ENCODE measurements at places on chromosomes 5 and 9. TPM values are rescaled to one million over a fixed set of nuclear protein-coding genes. Genes with fewer than 3 reads are reported as not detected.

The LRRC26 gene
- 1.2 TPM for total RNA-seq

The TAS2R1 gene
- not detected for total RNA-seq

The PCSK1 gene
- 0.29 TPM for total RNA-seq

The SLC1A1 gene
- 0.79 TPM for total RNA-seq

The HMMR gene
- 28.1 TPM for total RNA-seq

The PTGR1 gene
- total RNA-seq: 336 TPM

The CTXN3 gene
- total RNA-seq: not detected

The CCDC192 gene
- not detected for total RNA-seq

The OTULINL gene
- 15.9 TPM for total RNA-seq

The GABRP gene
- not detected for total RNA-seq

The EDIL3 gene
- 0.13 TPM for total RNA-seq

The PCDHB9 gene
- not detected for total RNA-seq

The TAL2 gene
- total RNA-seq: not detected

The DBN1 gene
- 54.5 TPM for total RNA-seq

The MEIKIN gene
- total RNA-seq: not detected

The PKN3 gene
- 13.4 TPM for total RNA-seq

The CDC20B gene
- total RNA-seq: 0.09 TPM

The PCDHGA8 gene
- total RNA-seq: 0.07 TPM

The APBA1 gene
- total RNA-seq: 0.13 TPM

The CDH12 gene
- total RNA-seq: not detected

The GLDC gene
- total RNA-seq: 14.1 TPM

The BNC2 gene
- 7.2 TPM for total RNA-seq

The RECK gene
- total RNA-seq: 6.5 TPM

The SLC6A19 gene
- total RNA-seq: 0.08 TPM

The CCL28 gene
- total RNA-seq: 0.23 TPM

The PPP2R2B gene
- 0.19 TPM for total RNA-seq

The SH3RF2 gene
- total RNA-seq: 2.5 TPM

The LCN15 gene
- total RNA-seq: not detected

The HSPB3 gene
- 0.26 TPM for total RNA-seq

The ACTBL2 gene
- not detected for total RNA-seq

The PCDHB12 gene
- total RNA-seq: not detected

The VPS13A gene
- 11.9 TPM for total RNA-seq

The GMCL2 gene
- not detected for total RNA-seq

The ZDHHC11 gene
- 15.9 TPM for total RNA-seq

The MARCOL gene
- not detected for total RNA-seq

The CCL21 gene
- not detected for total RNA-seq

The GCNT1 gene
- total RNA-seq: 4.4 TPM

The FAM81B gene
- not detected for total RNA-seq

The FGFR4 gene
- 22.7 TPM for total RNA-seq

The FABP6 gene
- total RNA-seq: 0.81 TPM

The PCDHGC5 gene
- total RNA-seq: 0.06 TPM

The FREM1 gene
- total RNA-seq: not detected

The MSH3 gene
- total RNA-seq: 5.6 TPM

The SPINK4 gene
- not detected for total RNA-seq

The GARNL3 gene
- 2.6 TPM for total RNA-seq

The OMD gene
- not detected for total RNA-seq

The ANKRA2 gene
- 11.8 TPM for total RNA-seq

The EQTN gene
- total RNA-seq: not detected

The CARTPT gene
- total RNA-seq: not detected

The TAF11L10 gene
- not detected for total RNA-seq

The SPATA31E1 gene
- not detected for total RNA-seq

The ENTPD2 gene
- total RNA-seq: 2.1 TPM

The FCN1 gene
- total RNA-seq: not detected

The TLX3 gene
- total RNA-seq: not detected

The SPATA31C1 gene
- total RNA-seq: not detected

The IL4 gene
- not detected for total RNA-seq

The SLC28A3 gene
- not detected for total RNA-seq

The GRXCR2 gene
- not detected for total RNA-seq

The SUSD1 gene
- total RNA-seq: 14.5 TPM
